Esophagus squamous epithelium (tissue), 5 donors: ENCODE measurements at places on chromosomes 7 and 10. TPM values are rescaled to one million over a fixed set of nuclear protein-coding genes. Genes with fewer than 3 reads are reported as not detected.

DNA sequence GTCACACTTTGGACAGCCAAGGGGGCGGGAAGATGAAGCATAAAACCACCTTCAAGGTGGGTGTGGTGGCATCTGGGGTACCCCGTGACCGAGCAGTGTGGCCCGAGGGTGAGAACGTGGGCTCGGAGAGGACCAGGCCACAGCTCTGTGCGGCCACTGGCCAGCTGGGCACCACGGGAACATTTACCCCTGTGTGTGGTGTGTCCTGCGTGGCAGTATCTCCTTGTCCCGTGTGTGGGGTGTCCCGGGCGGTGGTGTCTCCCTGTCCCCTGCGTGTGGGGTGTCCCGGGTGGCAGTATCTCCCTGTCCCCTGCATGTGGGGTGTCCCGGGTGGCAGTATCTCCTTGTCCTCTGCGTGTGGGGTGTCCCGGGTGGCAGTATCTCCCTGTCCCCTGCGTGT is 570.3 kb downstream of the DNAJB6 start:
- H3K4me1 ChIP-seq, result peaks cover 23% of the 10 kb centered on the region
- H3K27ac ChIP-seq, result no peak overlapping the region
- H3K36me3 ChIP-seq, result no peaks in the 10 kb centered on the region
- no peak for DNase-seq

GRCh38 chr10:69612760-69613159 is 17.3 kb upstream of the FAM241B start:
- no peak overlapping the region for H3K4me3 ChIP-seq
- H3K36me3 ChIP-seq, result no peaks in the 10 kb centered on the region
- DNase-seq, result no peak
- no peaks in the 10 kb centered on the region for H3K27me3 ChIP-seq

DNA sequence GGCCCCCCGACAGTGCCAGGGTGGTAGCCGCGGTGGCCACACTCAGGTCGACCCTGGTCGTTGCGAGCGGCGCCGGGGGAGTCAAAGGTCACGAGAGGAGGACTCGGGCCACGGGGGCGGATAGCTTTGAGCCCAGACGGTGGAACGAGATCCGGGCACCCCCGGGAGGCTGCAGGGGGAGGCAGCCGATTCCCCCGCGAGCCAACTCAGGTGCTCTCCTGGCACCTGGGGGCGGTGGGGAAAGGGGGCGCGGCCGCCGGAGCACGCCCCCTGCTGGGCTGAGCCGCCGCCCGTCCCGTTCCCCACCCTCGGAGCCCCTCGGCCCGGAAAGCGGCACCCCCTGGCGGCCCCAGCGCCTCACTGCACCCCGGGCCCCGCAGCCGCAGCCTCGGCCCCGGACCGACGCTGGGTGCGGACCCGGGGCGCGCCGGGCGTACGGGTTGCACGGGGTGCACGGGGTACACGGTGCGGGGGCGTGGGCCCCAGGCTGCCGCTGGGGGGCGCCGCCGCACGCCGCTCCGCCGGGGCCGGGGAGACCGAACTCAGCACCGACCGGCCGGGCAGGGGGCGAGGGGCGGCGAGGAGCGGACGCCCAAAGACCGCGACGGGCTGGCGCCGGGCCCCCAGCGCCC is 521 bp upstream of the NYAP1 start:
- H3K4me3 ChIP-seq, result peak overlapping the region; percentile 74
- H3K36me3 ChIP-seq, result no peaks in the 10 kb centered on the region
- peaks cover 14% of the 10 kb centered on the region for H3K4me1 ChIP-seq
- no peak for DNase-seq
- H3K27me3 ChIP-seq, result no peaks in the 10 kb centered on the region

DNA sequence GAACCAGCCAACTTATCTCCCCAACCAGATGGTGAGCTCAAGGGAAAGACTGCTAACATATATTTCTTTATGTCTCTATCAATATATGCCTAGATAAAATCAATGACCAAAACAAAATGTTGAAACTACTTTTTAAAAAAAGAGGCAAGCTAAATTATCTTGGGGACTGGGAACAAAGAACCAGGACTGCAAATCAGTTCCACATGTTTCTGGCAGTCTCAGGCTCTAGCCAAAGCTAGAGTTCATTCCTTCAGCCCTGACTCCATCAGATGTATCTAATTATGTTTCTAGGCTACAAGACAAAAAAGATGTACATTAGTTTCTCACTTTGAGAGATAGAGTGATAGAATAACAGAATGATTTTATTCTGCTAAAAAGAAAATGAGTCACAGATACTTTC is 1290.3 kb upstream of the SORCS1 start:
- DNase-seq, result no peak
- no peaks in the 10 kb centered on the region for H3K27me3 ChIP-seq
- no peaks in the 10 kb centered on the region for H3K36me3 ChIP-seq
- no peak overlapping the region for H3K27ac ChIP-seq
- no peak overlapping the region for H3K4me3 ChIP-seq

DNA sequence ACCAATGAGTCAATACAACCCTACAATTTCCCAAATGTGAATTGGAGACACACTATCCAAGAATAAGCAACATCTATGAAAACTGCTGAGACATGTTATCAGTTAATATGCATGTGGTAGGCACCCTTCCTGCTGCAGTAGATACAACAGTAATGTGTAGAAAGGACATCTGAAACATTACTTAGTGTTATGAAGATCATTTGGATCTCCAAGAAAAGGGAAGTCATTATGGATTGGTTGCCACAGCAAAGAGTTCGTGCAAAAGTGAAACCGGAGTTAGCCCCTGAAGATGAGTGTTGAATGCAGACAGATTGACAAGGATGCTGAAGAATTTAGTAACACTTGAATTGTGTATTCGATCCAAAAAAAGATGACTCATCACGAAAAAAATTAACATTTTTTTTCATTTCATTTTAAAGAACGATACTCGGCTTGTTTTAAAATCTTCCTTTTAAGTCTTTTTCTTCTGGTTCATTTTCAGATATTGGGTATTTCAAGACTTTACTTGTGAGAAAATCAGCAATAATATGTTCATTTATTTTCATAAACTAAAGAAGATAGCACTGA is 322.4 kb upstream of the KLF6 start:
- no peak for DNase-seq
- H3K27ac ChIP-seq, result no peak overlapping the region
- H3K4me3 ChIP-seq, result no peak overlapping the region
- H3K4me1 ChIP-seq, result no peaks in the 10 kb centered on the region
- no peaks in the 10 kb centered on the region for H3K27me3 ChIP-seq

DNA sequence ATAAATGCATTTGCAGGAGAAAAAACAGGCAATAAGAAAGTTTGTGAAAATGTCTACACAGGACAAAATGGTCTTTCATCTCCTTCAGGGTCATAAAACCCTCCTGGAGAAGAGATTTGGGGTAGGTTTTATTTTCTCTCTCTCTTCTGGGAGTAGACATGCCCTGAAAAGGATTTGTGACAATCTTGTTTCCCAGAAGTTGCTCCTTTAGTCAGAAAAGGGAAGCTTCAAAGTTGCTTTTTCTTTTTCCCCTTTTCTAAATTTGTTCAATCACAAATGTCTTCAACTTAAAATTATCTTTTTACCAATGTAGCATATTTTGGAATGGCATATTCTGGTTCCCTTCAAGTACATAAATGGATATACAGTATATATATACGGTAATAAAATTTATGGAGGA is 9.4 kb upstream of the ANKRD22 start:
- no peaks in the 10 kb centered on the region for H3K36me3 ChIP-seq
- no peak overlapping the region for H3K4me3 ChIP-seq
- no peak overlapping the region for H3K27ac ChIP-seq
- peaks cover 7% of the 10 kb centered on the region for H3K4me1 ChIP-seq
- no peak for DNase-seq

- H3K36me3 ChIP-seq, result peaks cover 35% of the 10 kb centered on the region
- no peaks in the 10 kb centered on the region for H3K4me1 ChIP-seq
- no peak for DNase-seq
- H3K27me3 ChIP-seq, result no peaks in the 10 kb centered on the region
- no peak overlapping the region for H3K27ac ChIP-seq
These were observed 139.1 kb downstream of the ATE1 start for GRCh38 chr10:121788717-121789116.

Gene CALU
- 23.5 TPM for total RNA-seq

Gene VIPR2
- total RNA-seq, result 0.35 TPM

Gene KNDC1
- total RNA-seq, result 0.64 TPM

Gene SH2D4B
- total RNA-seq, result not detected
